NCI-H69 (cell line): ENCODE measurements at places on chromosomes 4 and X.
A peak's percentile ranks its signal among the peaks of the same experiment; 100 is the strongest.

DNA sequence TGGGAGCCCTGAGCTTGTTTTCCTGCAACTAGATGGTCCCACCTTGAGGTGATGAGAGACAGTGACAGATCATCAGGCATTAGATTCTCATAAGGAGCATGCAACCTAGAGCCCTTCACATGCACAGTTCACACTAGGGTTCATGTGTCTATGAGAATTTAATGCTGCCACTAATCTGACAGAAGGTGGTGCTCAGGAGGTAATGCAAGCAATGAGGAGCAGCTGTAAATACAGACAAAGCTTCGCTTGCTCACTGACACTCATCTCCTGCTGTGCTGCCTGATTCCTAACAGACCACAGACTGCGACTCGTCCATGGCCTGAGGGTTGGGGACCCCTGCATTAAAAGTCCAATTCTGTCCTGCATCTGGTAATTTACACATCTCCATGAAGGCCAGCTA is 141.6 kb downstream of the KCNIP4 start:
- no peak for DNase-seq

DNA sequence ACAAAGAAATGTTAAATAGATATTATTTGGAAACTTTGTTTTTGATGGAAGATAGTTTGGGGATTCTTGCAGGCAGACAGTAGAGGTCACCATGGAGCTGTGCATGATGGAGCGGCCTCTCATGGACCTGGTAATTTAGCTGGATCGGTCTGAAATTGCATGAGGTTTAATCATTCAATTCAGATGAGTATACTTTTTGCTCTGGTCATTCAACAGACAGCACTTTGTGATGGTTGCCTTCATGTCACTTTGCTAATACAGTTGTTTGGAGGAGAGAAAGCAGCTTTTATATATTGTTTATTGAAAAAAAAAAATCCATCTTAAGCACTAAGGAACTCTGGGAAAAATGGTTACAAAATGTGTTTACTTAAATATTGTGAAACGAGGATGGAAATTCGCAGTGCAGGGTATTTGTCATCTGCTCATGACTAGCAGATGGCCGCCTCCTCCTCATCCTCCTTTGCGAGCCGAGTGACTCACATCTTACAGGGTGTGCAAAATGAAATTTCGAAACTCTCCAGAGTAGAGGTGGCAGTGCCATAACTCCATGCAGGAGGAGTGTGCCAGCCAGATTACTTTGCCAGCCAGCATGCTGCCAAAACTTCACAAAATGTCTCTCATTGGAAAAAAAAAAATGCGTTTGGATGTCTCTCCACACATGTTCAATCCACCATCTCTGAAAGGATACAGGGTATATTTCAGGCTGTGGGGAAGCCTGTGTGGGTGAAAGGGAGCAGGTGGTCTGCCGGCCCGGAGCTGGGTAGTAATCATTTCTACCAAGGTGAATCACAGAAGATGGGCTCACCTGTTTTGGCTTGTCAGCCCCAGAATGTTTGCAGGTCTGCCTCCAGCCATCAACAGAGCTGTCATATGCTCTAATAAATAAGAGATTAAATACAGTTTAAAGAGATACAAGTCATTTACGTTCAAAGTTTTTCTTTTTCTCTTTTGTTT is 314.9 kb upstream of the DIPK2B start:
- peak; percentile 62 for DNase-seq

GRCh38 chr4:145347684-145348083 is 134.0 kb upstream of the SMAD1 start:
- DNase-seq = no peak

DNA sequence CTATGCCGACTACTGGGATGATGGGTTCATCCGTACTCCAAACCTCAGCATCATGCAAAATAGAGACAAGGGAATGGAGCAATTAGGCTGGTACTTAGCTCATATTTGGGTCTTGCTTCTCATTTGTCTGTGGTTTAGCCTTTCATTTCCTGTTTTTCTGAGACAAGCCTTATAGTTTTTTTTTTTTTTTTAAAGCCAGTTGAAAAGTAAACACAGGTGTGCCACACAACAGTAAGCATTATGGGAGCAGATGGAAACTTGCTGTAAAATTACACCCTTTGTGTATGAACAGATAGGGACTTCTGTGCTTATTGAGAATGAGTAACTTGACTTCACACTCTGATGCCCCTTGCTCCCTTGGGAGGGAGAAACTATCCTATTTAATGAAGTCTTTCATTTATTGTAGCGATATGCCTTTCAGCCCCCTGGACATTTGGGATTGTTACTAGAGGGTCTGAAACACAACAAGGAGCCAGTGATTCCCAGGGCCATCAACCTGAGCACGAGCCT is 13.7 kb downstream of the RASSF6 start:
- peak; percentile 95 for DNase-seq

- no peak for DNase-seq
Measured at GRCh38 chr4:6727943-6728250, 11.9 kb downstream of the BLOC1S4 start.

- DNase-seq = no peak
Measured at GRCh38 chr4:158543191-158543590, 21.5 kb downstream of the RXFP1 start.

DNA sequence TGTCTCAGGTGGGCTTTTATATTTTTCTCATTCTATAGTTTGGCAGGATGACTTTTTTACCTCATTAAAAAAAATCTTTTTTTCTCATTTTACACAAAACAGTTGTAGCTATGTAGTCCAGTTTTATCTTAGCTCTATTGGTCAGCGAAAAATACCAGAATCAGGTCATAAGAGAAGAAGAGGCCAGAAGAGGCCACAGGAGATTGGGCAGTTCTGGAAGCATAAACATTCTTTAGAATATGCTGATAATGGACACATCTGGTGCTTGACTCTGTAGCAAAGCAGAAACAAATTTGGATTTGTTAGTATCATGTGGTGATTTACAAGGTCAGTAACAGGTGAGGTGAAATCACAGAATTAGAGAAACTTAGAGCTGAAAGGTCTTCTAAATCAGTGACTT is 66.6 kb upstream of the ARHGAP24 start:
- no peak for DNase-seq
